Suprapubic skin (tissue), 4 donors: ENCODE measurements at places on chromosomes 2 and 18. TPM values are rescaled to one million over a fixed set of nuclear protein-coding genes. Genes with fewer than 3 reads are reported as not detected.

- no peak for DNase-seq
Measured at GRCh38 chr2:79087785-79088364, at the start of gene REG1B. Gene REG1B (minus strand): TSS chr2:79087993. CDS start chr2:79087612, 381 bp downstream.

KCNK3 gene
- total RNA-seq: 1.1 TPM

GATA6 gene
- 2.9 TPM for total RNA-seq

DNA sequence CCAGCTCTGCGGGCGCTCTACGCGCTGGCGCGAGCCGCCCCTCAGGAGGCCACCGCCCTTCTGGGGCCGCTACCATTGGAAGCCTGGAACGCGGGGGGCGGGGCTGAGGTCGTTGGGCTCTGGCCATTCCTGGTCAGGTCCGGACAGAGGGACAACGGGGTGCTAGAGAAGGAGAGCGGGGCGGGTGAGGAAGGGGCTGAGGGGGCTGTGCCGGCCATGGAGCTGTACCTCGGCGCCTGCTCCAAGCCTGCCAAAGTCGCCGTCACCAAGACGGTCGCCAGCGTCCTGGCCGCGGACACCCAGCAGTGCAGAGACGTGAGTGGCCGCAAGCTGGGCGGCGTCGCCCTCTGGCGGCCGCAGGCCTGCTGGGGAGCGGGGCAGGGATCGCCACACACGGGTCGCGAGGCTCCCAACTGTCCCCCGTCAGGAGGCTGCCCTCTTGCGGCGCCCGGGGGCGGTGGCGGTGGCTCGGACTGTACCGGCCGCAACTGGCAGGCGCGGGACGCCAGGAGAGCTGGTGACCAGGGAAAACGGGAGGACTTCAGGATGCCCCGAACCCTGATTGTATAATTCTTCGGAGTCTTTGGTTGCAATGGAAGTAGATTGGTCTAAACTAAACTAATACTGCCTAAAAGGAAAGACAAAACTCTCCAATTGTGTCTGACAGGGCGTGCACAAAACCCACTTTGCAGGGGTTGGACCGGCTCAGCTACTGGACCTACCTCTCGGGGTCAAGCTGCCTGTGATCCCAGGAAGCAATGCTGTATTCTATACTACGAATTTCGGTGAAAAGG, at the start of gene FSIP2:
TSS of gene FSIP2 (plus strand) at position 126 of the 794 bp plus-strand sequence. CDS start at position 217, 91 bp downstream.
- DNase-seq: no peak

SH2D6 gene
- not detected for total RNA-seq

- DNase-seq: no peak
Measured at GRCh38 chr2:72263776-72264060, 116.1 kb upstream of the CYP26B1 start.

DNA sequence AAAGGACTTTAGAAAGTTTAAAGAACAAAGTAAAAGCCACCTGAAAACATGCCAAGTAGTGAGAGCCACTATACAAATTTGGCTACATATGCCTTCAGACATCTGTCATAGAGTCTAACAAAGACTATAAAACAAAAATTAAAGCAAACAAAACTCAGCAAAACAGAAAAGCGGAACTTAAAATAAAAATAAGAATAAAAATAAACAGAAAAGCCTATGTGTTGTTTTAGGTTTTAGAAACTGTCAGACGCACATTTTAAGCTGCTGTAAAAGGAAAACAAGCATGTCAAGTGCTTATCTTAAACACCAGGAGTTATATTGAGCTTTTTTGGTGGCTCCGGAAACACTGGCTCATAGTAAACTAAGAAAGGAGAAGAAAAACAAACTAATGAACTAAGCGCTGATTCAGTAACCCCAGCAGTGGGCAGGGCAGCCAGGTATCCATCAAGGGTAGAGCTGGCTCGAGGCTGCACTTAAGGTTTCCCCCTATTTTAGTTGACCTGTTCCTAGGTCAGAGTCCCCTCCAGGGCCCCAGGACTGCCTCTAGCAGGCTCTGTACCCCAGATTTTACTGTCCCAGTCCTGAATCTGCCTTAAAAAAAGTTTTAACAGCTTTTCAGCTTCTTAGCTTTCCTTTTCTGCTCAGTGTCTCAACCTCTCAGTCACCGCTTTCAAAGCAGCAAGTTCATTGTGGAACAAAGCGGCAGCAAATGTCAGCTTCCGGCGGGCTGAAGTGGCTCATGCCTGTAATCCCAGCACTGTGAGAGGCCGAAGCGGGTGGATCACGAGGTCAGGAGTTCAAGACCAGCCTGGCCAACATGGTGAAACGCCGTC, 15.4 kb upstream of the RMC1 start:
- no peak for DNase-seq

GCA gene
- total RNA-seq: 29.0 TPM

- DNase-seq: no peak
Measured at GRCh38 chr2:167626961-167627360, 620.4 kb downstream of the STK39 start.

DNA sequence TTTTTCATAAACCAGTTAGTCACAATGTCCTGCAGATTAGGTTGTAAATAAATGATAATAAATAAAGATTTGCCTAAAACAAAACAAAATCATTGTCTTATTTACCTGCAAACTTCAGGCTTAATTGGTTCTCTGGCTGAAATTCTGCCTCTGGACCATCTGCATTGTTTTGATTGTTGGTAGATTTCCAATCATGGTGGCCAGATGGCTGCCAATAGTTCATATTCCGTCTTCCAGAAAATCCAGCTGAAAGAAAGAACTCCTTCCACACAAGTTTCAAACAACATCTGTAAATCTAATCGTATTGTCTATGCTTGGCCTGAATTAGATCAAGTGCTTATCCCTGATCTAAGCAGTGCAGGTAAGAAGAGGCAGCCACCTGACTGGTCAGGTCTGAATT, 771.1 kb upstream of the ZEB2 start:
- no peak for DNase-seq

GAREM2 gene
- total RNA-seq: 0.64 TPM

LCT gene
- total RNA-seq: not detected

- no peak for DNase-seq
Measured at GRCh38 chr2:235544689-235544969, 50.8 kb downstream of the AGAP1 start.

DNA sequence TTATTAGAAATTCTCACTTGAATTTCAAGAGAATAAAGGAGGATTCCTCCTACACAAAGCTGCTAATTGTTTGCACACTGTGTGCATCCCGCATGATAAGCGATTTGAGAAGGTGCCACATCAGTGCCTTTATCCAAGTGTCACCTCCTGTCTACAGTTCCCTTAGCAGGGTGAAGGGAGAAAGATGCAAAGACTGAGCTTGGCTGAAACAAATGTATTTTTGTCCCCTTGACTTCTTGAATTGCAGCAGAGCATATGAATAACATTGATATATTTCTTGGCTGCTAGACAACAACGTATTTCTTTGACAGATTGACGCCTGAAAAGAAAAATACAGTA, 255.1 kb downstream of the NEDD4L start:
- DNase-seq: no peak

DNA sequence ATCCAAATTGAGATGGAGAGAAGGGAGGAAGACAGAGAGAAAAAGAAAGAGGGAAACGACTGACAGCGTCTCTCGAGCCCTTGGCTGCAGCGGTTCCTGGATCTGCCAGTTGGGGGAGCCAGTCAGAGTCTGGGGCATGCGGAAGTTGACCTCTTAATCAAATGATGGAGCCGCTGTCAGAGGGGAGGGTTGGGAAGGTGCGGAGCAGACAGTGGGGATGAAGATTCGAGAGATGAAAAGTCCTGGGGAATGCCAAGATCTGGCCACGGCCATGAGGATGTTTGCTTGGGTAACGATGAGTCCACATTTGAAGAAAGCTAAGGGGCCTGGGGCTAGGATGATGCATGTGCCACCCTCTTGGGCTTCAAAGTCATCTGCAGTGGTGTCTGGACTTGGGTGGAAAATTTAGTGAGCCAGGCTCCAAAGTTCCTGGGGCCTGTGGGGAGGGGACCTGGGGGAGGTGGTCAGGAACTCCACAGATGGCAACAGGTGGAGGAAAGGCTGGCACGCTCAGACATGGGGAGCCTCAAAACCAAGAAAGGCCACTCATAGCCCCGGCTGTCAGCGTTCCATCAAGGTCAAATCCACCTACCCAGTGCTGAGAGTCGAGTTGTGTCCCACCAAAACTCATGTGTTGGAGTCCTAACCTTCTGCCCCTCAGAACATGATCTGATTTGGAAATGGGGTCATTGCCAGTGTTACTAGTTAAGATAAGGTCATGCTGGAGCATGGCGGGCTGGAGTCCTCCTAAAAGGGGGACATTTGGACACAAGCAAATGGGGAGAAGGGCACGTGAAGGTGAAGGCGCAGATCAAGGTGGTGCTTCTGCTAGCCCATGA, 200.1 kb downstream of the NDUFA10 start:
- DNase-seq: peak; percentile 40

DNA sequence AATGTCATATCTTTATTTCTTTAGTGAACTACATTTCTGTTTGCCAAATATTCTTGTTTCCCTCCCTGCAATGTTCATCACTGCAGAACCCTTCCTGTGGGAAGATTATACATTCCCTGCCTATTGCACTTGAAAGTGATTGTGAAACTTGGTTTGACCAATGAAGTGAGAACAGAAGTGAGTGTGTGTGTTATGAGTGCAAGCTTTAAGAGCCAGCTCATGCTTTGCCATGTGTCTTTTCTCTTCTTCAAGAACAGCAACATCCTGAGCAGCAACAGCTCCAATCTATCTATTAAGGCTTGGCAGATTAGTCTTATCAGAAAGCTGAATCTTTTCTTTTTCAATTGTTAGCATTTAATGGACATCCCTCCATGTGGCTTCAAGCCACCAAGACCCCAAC, 42.0 kb upstream of the UBE2E3 start:
- DNase-seq: no peak

GRCh38 chr2:28643327-28643726, 108.3 kb upstream of the PPP1CB start:
- no peak for DNase-seq
